Left cardiac atrium (tissue), 4 donors: ENCODE measurements at places on chromosomes 7 and 10. TPM values are rescaled to one million over a fixed set of nuclear protein-coding genes. Genes with fewer than 3 reads are reported as not detected.

The TFR2 gene
- total RNA-seq, result 0.79 TPM

The LIPF gene
- not detected for total RNA-seq

The SPDYE2B gene
- not detected for total RNA-seq

The IQUB gene
- total RNA-seq, result 0.24 TPM

The LRRC17 gene
- 2.5 TPM for total RNA-seq

The DPP6 gene
- 0.56 TPM for total RNA-seq

The CH25H gene
- 0.44 TPM for total RNA-seq

The GGCT gene
- total RNA-seq, result 31.7 TPM

The MYL7 gene
- 20,486 TPM for total RNA-seq
